ENCODE measurements at places on chromosomes 12 and 14. TPM values are rescaled to one million over a fixed set of nuclear protein-coding genes. Genes with fewer than 3 reads are reported as not detected.

DNA sequence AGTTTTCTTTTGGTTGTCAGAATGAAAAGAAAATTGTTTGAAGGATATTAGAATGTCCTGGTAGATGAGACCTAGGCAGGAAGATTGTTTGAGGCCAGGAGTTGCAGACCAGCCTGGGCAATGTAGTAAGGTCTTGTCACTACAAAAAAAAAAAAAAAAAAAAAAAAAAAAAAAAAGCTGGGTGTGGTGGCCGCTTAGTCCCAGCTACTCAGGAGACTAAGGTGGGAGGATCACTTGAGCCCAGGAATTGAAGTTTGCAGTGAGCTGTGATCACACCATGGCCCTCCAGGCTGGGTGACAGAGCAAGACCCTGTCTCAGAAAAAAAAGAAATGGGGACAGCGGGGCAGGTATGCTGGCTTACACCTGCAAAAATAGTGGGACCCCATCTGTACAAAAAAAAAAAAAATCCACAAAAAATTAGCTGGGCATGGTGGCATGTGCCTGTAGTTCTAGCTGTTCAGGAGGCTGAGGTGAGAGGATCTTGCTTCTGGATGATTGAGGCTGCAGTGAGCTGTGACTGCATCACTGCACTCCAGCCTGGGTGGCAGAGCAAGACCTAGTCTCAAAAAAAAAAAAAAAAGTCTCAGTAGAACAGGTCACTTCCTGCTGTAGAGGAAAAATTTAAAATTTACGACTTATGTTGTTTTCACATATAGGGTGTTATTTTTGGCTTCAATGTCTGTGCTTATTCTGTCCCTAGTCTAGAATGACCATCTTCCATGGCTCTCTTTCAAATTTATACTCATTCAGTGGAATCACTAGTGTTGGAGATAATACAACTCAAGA lies 70.7 kb downstream of the PPHLN1 start:
- no peak for DNase-seq

- no peak for DNase-seq
These were observed 1.9 kb downstream of the NT5DC3 start for GRCh38 chr12:103839103-103839502.

DNA sequence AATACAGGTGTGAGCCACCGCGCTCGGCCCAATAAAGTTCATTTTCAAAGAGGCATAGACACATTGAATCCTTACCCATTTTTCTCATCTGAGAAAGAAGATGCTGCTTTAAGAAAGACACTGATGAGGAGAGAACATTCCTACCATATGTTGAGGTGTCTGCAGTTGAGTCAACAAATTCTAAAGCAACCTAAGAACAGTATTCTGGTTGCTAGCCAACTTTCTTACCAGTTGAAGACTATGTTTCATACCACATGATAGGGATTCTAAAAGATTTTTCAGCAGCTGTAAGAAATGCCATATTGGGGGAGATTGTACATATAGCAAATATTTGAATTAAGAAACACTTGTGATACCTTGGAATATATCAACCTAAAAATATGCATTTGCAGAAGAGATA lies 160.1 kb downstream of the SRGAP1 start:
- no peak for DNase-seq

DNA sequence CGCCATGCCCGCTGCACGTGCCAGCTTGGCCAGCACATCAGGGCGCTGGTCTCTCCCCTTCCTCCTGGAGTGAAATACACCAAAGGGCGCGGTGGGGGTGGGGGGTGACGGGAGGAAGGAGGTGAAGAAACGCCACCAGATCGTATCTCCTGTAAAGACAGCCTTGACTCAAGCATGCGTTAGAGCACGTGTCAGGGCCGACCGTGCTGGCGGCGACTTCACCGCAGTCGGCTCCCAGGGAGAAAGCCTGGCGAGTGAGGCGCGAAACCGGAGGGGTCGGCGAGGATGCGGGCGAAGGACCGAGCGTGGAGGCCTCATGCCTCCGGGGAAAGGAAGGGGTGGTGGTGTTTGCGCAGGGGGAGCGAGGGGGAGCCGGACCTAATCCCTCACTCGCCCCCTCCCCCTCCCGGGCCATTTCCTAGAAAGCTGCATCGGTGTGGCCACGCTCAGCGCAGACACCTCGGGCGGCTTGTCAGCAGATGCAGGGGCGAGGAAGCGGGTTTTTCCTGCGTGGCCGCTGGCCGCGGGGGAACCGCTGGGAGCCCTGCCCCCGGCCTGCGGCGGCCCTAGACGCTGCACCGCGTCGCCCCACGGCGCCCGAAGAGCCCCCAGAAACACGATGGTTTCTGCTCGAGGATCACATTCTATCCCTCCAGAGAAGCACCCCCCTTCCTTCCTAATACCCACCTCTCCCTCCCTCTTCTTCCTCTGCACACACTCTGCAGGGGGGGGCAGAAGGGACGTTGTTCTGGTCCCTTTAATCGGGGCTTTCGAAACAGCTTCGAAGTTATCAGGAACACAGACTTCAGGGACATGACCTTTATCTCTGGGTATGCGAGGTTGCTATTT lies 914 bp upstream of the CCND2 start:
- no peak for DNase-seq

C12orf42 gene
- 0.80 TPM for total RNA-seq

SIX6 gene
- total RNA-seq: not detected

DNA sequence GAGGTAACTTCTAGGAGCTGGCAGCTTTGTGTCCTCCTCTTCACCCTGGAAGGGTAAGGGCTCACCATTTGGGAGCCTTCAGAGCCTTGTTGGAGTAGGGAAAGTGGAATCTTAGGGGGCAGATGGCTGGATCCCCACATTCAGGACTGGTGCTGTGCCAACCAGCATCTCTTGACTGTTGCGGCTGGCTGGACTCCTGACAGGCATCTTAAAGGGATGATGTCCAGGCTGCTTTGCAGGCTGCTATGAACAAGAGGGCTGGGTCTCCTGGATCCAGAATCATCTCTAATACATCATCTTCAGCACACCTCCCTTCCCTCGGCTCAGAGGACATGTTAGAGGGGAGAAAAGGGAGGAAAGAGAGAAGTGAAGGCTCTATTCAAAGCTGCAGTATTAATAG lies 4.4 kb downstream of the CACNB3 start:
- no peak for DNase-seq

DNA sequence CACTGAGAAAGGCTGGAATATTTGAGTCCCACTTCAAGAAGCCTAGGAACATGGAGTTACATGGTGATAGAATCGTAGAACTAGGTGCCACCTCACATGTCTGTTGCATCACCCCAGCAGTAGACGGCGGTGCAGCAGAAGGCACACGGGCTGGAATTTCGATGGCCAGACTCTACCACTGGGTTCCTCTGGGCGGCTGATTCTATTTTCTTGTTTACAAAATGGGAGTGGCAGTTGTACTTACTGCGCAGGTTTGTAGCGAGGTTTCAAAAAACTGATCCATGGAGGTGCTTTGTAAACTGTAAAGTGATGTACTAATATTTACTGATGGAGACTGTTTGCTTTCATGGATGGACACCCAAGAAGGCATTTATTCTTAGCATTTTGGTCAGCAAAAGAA lies 45.7 kb downstream of the WDR20 start:
- DNase-seq: no peak

DNA sequence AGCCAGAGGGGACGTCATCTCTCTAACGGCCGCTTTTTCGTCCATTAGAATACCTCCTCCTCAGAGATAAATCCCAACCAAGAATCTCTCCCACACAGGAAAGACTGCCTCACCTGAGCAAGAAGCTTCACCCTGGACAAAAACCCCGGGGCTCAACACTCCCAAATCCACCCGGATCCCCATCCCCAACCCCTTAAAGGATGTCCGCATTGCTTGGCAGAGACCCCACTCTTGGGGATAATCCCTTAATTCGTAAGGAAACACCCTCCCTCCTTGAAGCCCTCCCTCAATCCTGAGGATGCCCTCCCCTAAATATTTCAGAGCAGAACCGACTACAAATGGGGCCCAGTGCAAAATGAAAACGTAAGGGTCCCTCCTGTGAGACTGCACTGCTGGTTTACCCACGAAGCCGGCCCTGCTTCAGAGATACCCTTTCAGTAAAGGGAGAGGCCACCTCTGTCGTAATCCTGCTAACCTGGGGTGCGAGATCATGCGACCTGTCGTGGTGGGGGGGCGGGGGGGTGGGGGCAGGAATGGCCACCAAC lies 655 bp upstream of the DYNLL1 start:
- no peak for DNase-seq

DNA sequence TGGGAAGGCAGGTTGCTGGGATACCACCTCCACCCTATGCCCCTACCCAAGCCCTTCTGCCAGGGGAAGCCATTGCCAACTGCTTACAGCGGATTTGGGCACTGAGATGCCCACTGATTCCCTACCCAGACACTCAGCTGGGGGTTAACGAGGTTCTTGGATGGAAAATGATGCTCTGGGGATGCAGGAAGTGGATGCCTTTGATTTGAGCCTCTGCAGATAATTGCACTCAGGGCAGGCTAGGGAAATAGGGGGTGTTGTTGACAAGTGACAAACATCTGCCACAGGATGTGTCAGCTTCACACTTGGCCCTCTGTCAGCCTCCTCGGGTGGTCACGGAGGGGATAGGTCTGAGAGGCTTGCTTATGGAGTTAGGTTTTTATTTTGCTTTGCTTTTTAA lies 57.4 kb downstream of the RPH3A start:
- no peak for DNase-seq

NANOG gene
- 0.03 TPM for total RNA-seq

A2ML1 gene
- total RNA-seq: not detected

GRCh38 chr12:48682927-48683326 lies 889 bp upstream of the KANSL2 start:
- no peak for DNase-seq

GRCh38 chr12:125093681-125094330 lies 28.6 kb downstream of the AACS start:
- DNase-seq: no peak

DNA sequence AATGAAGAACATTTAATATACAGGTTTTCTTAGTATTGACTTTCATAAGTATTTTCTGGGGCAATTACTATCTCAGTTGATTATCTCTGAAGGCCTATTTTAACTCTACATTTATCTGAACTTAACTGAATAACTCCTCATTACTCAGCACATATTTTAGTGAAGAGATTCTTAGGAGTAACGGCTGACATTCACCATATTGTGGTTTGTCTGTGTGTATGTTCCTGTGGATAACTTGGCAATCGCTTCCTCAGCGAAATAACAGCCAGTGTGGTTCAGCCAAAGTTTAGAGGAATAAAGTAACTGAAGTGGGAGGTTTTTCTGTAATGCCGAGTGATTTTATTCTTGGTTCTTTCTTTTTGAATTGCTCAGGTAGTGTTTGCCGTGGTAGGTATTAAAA lies 168.0 kb downstream of the RAD51B start:
- DNase-seq: peak; percentile 85

AMHR2 gene
- total RNA-seq: not detected

GRCh38 chr12:63164911-63165310 lies 13.9 kb upstream of the AVPR1A start:
- no peak for DNase-seq

KRT74 gene
- not detected for total RNA-seq

DNA sequence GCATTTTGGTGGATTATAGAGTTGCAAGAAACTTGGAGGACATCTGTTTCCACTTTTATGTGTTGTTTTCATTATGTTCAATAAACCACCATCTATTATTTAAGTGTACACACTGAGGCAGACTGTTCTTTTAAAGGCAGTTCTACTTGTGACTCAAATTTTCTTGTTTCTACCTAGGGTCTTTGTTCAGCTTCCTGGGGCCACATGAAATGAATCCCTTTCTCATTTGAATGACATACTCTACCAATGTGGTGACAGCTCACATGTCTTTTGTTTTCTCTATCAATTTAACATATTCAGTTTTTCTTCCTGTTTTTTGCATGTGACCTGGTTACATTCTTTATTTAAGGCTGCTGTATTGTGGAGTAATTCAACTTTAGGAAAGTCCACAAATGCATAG lies 7.9 kb downstream of the SLC16A7 start:
- no peak for DNase-seq

DNA sequence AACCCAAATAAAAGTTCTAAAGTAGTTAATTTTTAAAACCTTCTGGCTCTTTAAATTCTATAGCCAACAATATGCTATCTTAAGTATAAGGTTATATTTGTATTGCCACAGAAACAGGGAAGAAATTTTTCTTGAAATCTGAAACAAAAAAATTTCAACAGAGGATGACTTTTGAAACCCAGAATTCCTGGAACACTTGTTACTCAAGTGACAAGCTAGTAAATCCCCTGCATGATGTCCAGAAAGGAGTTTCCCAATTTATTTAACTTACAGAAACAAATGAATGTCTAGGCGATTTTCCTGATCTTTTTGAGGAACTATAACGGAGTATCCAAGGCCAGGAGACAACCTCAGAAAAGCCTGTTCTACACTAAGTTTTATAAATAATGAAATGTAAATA lies 69.6 kb downstream of the SLC41A2 start:
- no peak for DNase-seq

RD3L gene
- not detected for total RNA-seq

DNA sequence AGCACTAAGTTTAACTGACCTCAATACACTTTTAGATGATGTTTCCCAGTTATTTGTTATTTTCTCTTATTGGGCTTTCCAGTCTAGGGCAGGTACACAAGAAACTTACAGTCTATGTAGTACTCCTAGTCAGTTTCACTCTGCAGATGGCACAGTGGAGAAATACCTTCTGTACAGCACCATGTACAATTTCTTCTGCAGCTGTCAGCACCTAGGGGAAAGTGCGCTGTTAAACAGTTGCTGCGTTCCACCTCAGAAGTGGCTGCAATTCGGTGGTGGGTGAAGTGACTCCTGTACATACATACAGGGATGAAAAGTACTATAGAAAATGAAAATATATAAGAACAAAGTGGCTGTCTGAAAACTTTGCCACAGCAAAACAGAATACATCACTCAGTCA lies 48.3 kb downstream of the NOVA1 start:
- no peak for DNase-seq

FAM216A gene
- 40.7 TPM for total RNA-seq

LLPH gene
- 19.0 TPM for total RNA-seq

HPD gene
- 0.13 TPM for total RNA-seq

GRCh38 chr12:23523339-23523738 lies 426.1 kb downstream of the SOX5 start:
- DNase-seq: no peak

- DNase-seq: no peak
These were observed 30.8 kb downstream of the CLEC1A start for GRCh38 chr12:10067942-10068341.

DLGAP5 gene
- 0.94 TPM for total RNA-seq

TMEM63C gene
- total RNA-seq: 0.16 TPM

All from myocyte (in vitro differentiated cells).